Lower lobe of right lung (tissue), 2 donors: ENCODE measurements at places on chromosomes 3 and 15. TPM values are rescaled to one million over a fixed set of nuclear protein-coding genes. Genes with fewer than 3 reads are reported as not detected.
A peak's percentile ranks its signal among the peaks of the same experiment; 100 is the strongest.

DNA sequence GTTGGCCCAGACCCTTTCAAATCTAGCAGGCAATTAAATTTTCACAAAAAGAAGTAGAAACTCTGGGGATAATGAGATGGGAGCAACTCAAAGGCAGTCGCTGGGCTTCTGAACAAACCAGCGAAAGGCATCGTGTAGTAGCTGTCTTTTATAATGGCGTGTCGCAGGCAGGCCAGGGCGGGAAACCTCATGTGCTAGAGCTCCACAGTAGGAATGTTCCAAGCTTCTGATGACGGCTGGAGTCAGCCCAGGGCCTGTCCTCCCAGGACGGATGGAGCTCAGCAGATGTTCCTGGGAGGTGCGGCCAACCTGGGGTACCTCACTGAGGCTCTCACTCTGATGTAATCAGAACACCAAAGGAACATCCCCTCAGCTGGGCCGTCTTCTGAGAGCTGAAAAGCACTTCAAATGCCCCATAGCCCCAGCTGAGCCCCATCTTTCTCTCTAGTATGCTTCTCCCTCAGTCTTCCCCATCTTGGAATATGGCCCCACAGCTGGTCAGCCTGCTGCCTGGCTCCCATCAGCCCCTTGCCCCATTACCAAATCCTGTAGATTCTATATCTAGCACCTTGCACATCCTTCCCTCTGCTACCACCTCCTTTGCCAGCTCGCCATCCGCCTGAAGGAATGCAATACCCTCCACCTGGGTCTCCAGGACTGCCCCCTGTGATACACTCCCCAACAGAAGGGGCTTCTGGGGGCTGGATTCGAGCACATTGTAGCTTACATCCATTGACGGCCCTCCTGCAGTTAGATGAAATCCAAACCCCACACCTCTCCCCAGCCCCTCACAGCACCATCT lies 54.9 kb upstream of the ATP2B2 start:
- H3K36me3 ChIP-seq, result no peaks in the 10 kb centered on the region
- H3K27ac ChIP-seq, result no peak overlapping the region
- DNase-seq, result no peak
- H3K4me1 ChIP-seq, result no peaks in the 10 kb centered on the region

- peak overlapping the region; percentile 51 for H3K4me3 ChIP-seq
- H3K27ac ChIP-seq, result peak overlapping the region; percentile 32
- peaks cover 37% of the 10 kb centered on the region for H3K27me3 ChIP-seq
- peaks cover 20% of the 10 kb centered on the region for H3K4me1 ChIP-seq
Observed at GRCh38 chr3:184514171-184514490, 47.5 kb upstream of the EPHB3 start.

- H3K4me1 ChIP-seq, result peaks cover 20% of the 10 kb centered on the region
- no peaks in the 10 kb centered on the region for H3K27me3 ChIP-seq
- H3K27ac ChIP-seq, result no peak overlapping the region
- no peaks in the 10 kb centered on the region for H3K36me3 ChIP-seq
Observed at GRCh38 chr15:59237119-59237855, 30.6 kb downstream of the LDHAL6B start.

DNA sequence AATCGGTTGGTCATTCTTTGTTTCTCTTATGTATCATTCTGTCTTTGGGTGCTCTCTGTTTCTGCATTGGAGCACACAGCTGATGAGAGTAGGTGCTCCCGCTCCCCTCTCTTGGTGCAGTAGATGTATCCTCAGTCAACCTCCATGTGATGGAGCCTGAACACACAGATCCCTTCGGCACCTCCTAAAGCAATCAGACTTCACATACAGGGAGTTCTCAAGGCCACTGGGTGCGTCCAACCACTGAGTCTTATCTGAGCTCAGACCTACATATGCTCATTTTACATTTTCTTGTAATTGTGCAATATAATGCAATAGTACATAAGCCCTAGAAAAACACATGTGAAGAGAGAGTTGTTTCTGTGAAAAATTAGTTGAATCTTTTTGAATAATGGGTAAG lies 198.1 kb upstream of the ATP10A start:
- no peak overlapping the region for H3K27ac ChIP-seq
- no peak overlapping the region for H3K4me3 ChIP-seq
- H3K4me1 ChIP-seq, result no peaks in the 10 kb centered on the region
- H3K36me3 ChIP-seq, result no peaks in the 10 kb centered on the region
- H3K27me3 ChIP-seq, result no peaks in the 10 kb centered on the region

Gene TEX55
- not detected for total RNA-seq

- no peak overlapping the region for H3K27ac ChIP-seq
- no peaks in the 10 kb centered on the region for H3K36me3 ChIP-seq
- peaks cover 91% of the 10 kb centered on the region for H3K4me1 ChIP-seq
- no peak overlapping the region for H3K4me3 ChIP-seq
Observed at GRCh38 chr3:66485291-66485968, 15.4 kb downstream of the LRIG1 start.

- no peaks in the 10 kb centered on the region for H3K4me1 ChIP-seq
- H3K27me3 ChIP-seq, result peaks cover 9% of the 10 kb centered on the region
- no peak overlapping the region for H3K4me3 ChIP-seq
- H3K27ac ChIP-seq, result no peak overlapping the region
- DNase-seq, result no peak
- H3K36me3 ChIP-seq, result no peaks in the 10 kb centered on the region
Observed at GRCh38 chr3:10417847-10418246, 87.5 kb downstream of the ATP2B2 start.

- no peaks in the 10 kb centered on the region for H3K27me3 ChIP-seq
- DNase-seq, result no peak
- no peak overlapping the region for H3K4me3 ChIP-seq
- no peaks in the 10 kb centered on the region for H3K36me3 ChIP-seq
- peaks cover 39% of the 10 kb centered on the region for H3K4me1 ChIP-seq
Observed at GRCh38 chr3:114878114-114878839, 268.8 kb downstream of the ZBTB20 start.

Gene KNG1
- total RNA-seq, result not detected

- no peaks in the 10 kb centered on the region for H3K36me3 ChIP-seq
- no peak overlapping the region for H3K27ac ChIP-seq
- H3K4me1 ChIP-seq, result no peaks in the 10 kb centered on the region
- peak overlapping the region; percentile 48 for H3K4me3 ChIP-seq
Observed at GRCh38 chr3:196207833-196208607, 3.2 kb downstream of the ZDHHC19 start.

Gene APPL1
- 45.5 TPM for total RNA-seq

- DNase-seq, result no peak
- H3K27me3 ChIP-seq, result no peaks in the 10 kb centered on the region
- peak overlapping the region; percentile 0 for H3K27ac ChIP-seq
- no peaks in the 10 kb centered on the region for H3K36me3 ChIP-seq
Observed at GRCh38 chr15:90305932-90306331, 40.5 kb downstream of the NGRN start.

GRCh38 chr3:32392536-32393302 lies 1.1 kb downstream of the CMTM7 start:
- peak; percentile 70 for DNase-seq
- peak overlapping the region; percentile 91 for H3K4me3 ChIP-seq
- H3K27ac ChIP-seq, result peak overlapping the region; percentile 94
- H3K4me1 ChIP-seq, result peaks cover 20% of the 10 kb centered on the region

Gene TP63
- total RNA-seq, result 2.1 TPM

- H3K27me3 ChIP-seq, result no peaks in the 10 kb centered on the region
- no peak overlapping the region for H3K27ac ChIP-seq
- H3K4me3 ChIP-seq, result no peak overlapping the region
Observed at GRCh38 chr15:29377161-29377560, 107.5 kb upstream of the NSMCE3 start.

- no peak for DNase-seq
- H3K4me3 ChIP-seq, result no peak overlapping the region
- no peaks in the 10 kb centered on the region for H3K4me1 ChIP-seq
- no peaks in the 10 kb centered on the region for H3K27me3 ChIP-seq
Observed at GRCh38 chr3:81909796-81910195, 148.4 kb upstream of the GBE1 start.

DNA sequence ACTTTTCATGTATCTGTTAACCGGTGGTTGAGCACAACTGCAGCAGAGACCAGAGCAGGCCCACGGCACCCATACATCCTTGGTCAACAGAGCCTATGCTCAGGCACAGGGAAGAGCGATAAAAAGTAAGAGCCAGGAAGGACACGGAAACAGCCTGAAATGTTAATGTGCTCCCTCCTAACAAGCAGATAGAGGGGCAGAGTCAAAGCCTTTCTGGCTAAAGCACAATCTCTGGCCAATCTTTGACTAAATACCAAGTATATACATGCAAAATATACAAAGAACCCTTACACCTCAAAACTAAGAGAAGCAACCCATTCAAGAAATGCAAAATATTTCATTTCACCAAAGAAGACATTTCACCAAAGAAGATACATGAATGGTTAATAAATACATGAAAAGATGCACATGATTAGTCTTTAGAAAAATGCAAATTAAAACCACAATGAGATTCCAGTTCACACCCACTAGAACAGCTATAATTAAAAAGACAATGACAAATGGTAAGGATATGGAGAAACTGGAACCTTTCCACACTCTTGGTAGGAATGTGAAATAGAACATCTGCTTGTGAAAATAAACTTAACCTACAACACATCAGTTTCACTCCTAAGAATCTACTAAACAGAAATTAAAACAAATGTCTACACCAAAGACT lies 88.0 kb downstream of the OSBPL10 start:
- H3K4me1 ChIP-seq, result peaks cover 11% of the 10 kb centered on the region
- H3K4me3 ChIP-seq, result no peak overlapping the region
- no peak for DNase-seq
- no peak overlapping the region for H3K27ac ChIP-seq
- H3K36me3 ChIP-seq, result no peaks in the 10 kb centered on the region

GRCh38 chr3:149936812-149937230 lies 33.9 kb downstream of the PFN2 start:
- H3K27me3 ChIP-seq, result no peaks in the 10 kb centered on the region
- H3K4me3 ChIP-seq, result no peak overlapping the region
- no peak for DNase-seq
- H3K4me1 ChIP-seq, result peaks cover 13% of the 10 kb centered on the region
- no peak overlapping the region for H3K27ac ChIP-seq

Gene MINDY2
- total RNA-seq, result 32.9 TPM

- no peak for DNase-seq
- H3K36me3 ChIP-seq, result no peaks in the 10 kb centered on the region
- no peak overlapping the region for H3K4me3 ChIP-seq
- H3K27me3 ChIP-seq, result peaks cover 3% of the 10 kb centered on the region
- H3K4me1 ChIP-seq, result peaks cover 10% of the 10 kb centered on the region
Observed at GRCh38 chr3:46537316-46537715, 28.8 kb downstream of the LRRC2 start.

- no peaks in the 10 kb centered on the region for H3K4me1 ChIP-seq
- no peaks in the 10 kb centered on the region for H3K27me3 ChIP-seq
- H3K27ac ChIP-seq, result no peak overlapping the region
- H3K36me3 ChIP-seq, result peaks cover 20% of the 10 kb centered on the region
- DNase-seq, result no peak
Observed at GRCh38 chr3:52820736-52821135, 9.7 kb downstream of the ITIH4 start.

Gene FBXL22
- total RNA-seq, result 1.4 TPM

Gene DUOXA2
- total RNA-seq, result not detected

Gene TBC1D5
- total RNA-seq, result 75.6 TPM

- H3K27ac ChIP-seq, result no peak overlapping the region
- H3K36me3 ChIP-seq, result no peaks in the 10 kb centered on the region
- no peak overlapping the region for H3K4me3 ChIP-seq
- no peaks in the 10 kb centered on the region for H3K27me3 ChIP-seq
- no peaks in the 10 kb centered on the region for H3K4me1 ChIP-seq
Observed at GRCh38 chr3:74814181-74814580, 199.7 kb upstream of the CNTN3 start.

- no peaks in the 10 kb centered on the region for H3K36me3 ChIP-seq
- DNase-seq, result no peak
- no peaks in the 10 kb centered on the region for H3K27me3 ChIP-seq
- peaks cover 17% of the 10 kb centered on the region for H3K4me1 ChIP-seq
- no peak overlapping the region for H3K4me3 ChIP-seq
Observed at GRCh38 chr3:11385326-11385725, 113.1 kb downstream of the ATG7 start.

GRCh38 chr15:33430577-33430976 lies 119.8 kb downstream of the RYR3 start:
- H3K27me3 ChIP-seq, result no peaks in the 10 kb centered on the region
- H3K4me1 ChIP-seq, result no peaks in the 10 kb centered on the region
- no peak for DNase-seq
- no peak overlapping the region for H3K27ac ChIP-seq

GRCh38 chr3:151709847-151710246 lies 23.9 kb upstream of the AADACL2 start:
- H3K4me1 ChIP-seq, result no peaks in the 10 kb centered on the region
- no peak overlapping the region for H3K27ac ChIP-seq
- H3K27me3 ChIP-seq, result no peaks in the 10 kb centered on the region
- H3K36me3 ChIP-seq, result no peaks in the 10 kb centered on the region
- no peak overlapping the region for H3K4me3 ChIP-seq

GRCh38 chr3:62529230-62529629 lies 155.9 kb upstream of the FEZF2 start:
- H3K4me1 ChIP-seq, result no peaks in the 10 kb centered on the region
- DNase-seq, result no peak
- H3K27ac ChIP-seq, result no peak overlapping the region
- H3K27me3 ChIP-seq, result no peaks in the 10 kb centered on the region

- H3K27ac ChIP-seq, result no peak overlapping the region
- no peaks in the 10 kb centered on the region for H3K27me3 ChIP-seq
Observed at GRCh38 chr15:56835718-56836171, 82.7 kb upstream of the TCF12 start.

- peaks cover 8% of the 10 kb centered on the region for H3K4me1 ChIP-seq
- H3K4me3 ChIP-seq, result no peak overlapping the region
- H3K27ac ChIP-seq, result no peak overlapping the region
- no peak for DNase-seq
- peaks cover 24% of the 10 kb centered on the region for H3K36me3 ChIP-seq
- H3K27me3 ChIP-seq, result no peaks in the 10 kb centered on the region
Observed at GRCh38 chr3:27428446-27428845, 55.7 kb downstream of the SLC4A7 start.

DNA sequence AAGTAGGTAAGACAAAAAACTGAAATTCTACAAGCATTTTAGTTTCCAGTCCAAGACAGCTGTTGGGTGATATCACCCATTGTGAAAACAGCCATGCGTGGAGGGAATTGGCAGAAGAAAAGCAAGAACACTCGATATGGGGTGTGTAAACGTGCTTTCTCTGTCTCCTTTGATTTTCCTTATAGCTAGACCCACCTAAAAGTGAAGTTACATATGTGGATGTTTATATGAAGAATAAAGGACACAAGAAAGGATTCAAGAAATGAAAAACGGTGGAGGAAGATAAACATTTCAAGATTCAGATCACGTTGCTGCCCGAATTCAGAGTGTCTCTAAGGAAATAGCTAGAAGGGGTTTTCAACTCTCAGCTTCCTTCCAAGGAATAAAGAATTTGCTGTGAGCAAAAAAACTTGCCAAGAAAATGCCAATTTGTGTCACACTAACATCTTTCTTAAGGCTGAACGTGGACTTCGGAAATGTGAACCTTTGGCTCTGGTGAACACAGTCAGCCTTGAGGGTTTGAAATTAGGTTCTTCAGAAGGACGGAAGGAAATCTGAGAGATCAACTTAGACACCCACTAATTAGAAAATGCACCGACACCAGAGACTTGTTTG lies 269.0 kb upstream of the ADAMTS9 start:
- DNase-seq, result no peak
- peaks cover 20% of the 10 kb centered on the region for H3K4me1 ChIP-seq
- H3K27ac ChIP-seq, result no peak overlapping the region
- H3K4me3 ChIP-seq, result no peak overlapping the region
- no peaks in the 10 kb centered on the region for H3K36me3 ChIP-seq
- no peaks in the 10 kb centered on the region for H3K27me3 ChIP-seq
